ENCODE measurements at places on chromosomes 1 and 21.

- DNase-seq = no peak
Observed at GRCh38 chr1:81156887-81157286, 643.8 kb upstream of the ADGRL2 start.

DNA sequence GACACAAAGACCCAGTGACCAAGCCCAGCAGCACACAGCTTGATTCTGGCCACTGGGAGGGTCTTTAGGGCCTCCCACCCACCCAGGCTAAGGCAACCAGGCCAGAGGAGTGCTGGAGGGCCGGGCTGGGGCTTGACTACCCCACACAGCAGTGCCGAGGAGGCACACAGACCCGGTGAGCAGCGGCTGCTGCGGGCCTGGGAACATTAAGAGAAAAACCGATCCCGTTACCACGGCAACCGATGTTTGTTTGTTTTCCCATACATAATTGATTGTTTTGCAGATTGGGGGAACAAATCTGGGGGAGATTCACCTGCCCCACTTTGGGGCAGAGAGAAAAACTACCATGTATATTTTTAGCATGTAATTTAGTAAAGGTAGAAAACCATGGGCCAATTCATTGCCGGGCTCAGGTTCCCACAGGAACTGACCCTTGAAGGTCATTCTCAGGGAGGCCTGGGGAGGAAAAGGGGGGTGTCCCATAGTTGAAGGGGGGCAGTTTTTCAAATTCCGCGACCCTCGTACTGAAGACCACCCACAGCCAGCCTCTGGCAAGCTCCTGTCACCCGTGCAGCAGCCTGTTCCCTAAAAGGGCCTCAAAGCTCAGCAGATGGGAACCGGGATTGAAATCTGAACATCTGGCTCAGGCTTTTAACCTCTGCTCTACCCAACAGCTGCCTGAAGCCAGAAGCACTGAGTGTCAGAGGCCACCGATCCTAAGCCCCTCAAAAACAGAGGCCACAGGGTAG lies 35.3 kb downstream of the CHD5 start:
- no peak for DNase-seq

DNA sequence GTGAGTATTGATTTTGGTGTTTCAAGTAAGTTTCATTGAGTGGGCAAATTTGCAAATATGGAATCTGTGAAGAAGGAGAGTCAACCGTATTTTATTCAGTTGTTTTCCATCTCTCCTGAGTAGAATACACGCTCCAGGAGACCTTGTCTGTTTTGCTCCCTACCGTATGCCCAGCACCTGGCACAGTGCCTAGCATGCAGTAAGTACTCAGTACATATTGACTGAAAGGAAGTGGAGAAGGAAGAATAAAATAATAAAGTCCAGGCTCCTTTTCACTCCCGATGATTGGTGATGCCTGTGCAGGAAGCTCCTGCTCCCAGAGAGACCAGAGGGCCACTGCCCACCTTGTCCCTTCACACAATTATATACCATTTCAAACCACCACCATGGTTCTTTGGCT lies 59.4 kb upstream of the NEK2 start:
- DNase-seq = no peak

DNA sequence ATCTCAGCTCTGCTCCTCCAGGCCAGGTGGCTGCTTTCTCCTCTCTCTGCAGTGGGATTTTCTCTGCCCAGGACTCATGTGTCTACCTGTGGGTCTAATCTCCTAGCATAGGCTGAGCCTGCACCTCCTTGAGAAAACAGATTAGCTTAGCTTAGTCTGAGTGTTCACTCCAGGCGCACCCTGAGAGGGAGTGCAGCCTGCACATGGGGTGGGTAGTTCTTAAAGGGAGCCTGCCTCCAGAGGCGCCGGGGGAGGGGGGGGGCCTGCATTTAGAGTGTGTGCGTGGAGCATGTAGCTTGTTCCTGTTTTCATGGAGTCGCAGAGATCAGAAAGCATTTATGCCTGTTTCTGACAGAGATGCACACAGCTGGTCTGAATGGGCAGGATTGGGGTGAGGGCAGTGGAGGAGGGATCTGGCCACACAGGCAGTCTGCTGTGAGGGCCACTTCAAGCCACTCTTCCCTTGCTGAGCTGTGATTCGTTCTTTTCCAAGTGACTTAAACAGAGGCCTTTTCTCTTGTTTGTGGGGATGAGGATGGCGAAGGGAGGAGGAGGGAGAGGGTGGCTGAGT lies 45.2 kb downstream of the GALNT2 start:
- DNase-seq = no peak

DNA sequence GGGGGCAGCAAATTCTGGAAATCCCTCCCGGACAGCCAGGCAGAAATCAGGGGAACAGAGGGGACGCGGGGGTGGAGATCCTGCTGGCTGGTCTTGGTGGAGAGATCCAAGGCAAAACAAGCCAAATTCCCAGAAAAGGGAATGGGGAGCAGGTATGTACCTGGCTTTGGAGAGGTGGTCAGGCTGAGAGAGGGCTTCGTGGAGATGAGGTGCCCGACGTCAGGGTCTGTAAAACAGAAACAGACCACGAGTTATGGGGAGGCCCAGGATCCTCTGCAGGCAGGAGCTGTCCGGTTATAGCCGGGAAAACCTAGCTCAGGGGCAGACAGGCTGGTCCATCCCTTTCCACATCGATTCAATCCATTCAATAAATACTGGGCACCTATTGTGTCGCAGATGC lies 4.4 kb downstream of the CLEC20A start:
- no peak for DNase-seq
